ENCODE measurements at places on chromosomes 11 and 22. TPM values are rescaled to one million over a fixed set of nuclear protein-coding genes. Genes with fewer than 3 reads are reported as not detected.

THRSP gene
- total RNA-seq = not detected

MYO18B gene
- total RNA-seq = 0.40 TPM

CBLIF gene
- not detected for total RNA-seq

LRRC74B gene
- not detected for total RNA-seq

DNA sequence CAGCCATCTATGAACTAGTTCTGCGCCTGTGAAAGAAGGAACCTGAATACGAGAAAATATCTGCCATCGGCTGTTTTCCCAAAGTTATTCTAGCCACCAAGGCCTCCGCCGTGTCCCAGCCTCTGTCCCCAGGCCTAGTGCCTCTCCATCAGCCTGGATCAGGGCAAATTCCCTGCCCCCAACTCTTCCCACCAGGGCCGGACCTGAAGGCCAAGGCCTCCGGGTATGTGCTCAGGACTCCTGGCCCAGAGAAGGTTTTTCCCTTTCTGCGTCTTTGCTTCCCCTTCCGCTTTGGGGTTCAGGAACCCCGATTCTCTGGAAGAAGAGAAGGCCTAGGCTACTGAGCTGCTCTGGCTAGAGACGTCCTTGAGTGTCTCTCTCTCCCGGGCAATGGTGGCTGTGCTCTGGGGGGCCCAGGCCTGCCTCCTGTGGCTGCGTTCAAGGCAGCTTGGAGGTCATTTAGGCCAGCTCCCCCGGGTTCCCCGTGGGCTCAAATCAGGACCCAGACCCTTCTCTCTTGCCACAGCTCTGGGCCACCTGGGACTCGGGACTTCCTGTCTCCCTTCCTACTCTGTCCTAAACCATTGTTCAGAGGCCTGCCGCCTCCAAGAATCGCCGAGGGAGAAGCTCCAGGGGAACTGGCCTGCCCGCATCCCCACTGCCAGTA, 1.6 kb downstream of the ALX4 start:
- DNase-seq = no peak

DNA sequence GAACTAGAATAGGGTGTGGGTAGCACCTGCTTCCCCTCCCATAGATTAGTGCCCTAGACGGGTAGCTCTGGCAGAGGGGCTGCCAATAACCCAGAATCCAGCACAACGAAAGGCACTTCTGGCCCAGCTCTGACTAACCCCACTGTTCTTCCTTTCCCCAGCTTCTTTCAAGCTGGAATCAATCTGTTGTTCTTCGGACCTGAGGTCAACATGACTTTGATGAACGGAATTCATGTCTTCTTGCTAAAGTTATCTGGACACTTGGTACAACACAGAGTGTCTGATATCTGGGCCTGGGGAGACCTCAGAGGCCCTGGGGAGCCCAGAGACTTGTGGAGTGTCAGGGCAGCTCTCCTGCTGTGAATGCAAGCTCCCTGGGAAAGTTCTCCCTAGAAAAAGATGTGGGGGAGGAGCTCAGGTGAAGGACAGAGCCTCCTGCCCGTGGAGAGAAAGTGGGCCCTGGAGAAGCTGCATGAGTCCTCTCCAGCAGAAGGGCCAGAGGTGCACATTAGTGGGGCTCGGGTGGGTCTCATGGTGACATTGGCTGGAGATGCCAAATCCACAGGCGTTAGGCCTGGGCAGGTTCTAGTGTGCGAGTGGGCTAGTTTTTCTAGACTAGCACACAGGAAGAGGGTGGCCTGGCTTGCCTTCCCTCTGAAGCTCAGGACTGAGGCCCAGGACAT, 6.3 kb downstream of the KCNJ11 start:
- no peak for DNase-seq

- DNase-seq = peak; percentile 85
Observed at GRCh38 chr11:59429924-59430516, 3.8 kb upstream of the OR5A2 start.

GRCh38 chr22:24429411-24430365, 2.3 kb downstream of the ADORA2A start:
- peak; percentile 92 for DNase-seq

DNA sequence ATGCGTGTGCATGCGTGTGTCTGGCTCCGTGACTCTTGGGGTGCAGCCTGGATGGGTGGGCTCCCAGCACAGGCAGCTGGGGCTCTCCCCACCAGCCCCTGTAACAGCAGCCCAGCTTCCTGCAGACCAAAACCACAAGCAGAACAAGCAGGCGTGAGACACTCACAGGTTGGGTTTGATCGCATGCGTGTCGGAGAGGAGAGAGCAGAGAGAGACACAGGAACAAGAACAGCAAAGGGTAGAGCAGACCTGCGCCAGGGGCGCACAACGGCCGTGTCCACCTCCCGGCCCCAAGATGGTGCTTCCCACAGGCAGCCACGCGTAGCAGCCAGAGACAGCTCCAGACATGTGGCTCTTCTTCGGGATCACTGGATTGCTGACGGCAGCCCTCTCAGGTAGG, at the start of gene CD6:
Gene CD6, plus strand, starts transcription at position 161 of the 400 bp plus-strand sequence. Its CDS starts 186 bp downstream, at position 347.
- peak; percentile 91 for DNase-seq
